ENCODE measurements at places on chromosomes 7 and 10.

GRCh38 chr10:26367771-26368170 lies 70.4 kb upstream of the APBB1IP start:
- DNase-seq, result no peak

DNA sequence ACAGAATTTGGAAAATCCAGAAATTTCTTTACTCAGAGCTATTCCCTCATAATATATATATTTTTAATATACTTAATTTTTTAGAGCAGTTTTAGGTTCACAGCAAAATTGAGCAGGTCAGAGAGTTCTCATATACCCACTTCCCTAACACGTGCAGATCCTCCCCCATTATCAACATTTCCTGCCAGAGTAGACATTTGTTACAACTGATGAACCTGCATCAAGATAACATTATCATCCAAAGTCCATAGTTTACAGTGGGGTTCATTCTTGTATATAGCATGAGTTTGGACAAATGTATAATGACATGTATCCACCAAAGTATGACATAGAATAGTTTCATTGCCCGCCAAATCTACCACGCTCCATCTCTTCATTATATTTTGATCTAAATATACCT lies 170.0 kb downstream of the PTEN start:
- no peak for DNase-seq

DNA sequence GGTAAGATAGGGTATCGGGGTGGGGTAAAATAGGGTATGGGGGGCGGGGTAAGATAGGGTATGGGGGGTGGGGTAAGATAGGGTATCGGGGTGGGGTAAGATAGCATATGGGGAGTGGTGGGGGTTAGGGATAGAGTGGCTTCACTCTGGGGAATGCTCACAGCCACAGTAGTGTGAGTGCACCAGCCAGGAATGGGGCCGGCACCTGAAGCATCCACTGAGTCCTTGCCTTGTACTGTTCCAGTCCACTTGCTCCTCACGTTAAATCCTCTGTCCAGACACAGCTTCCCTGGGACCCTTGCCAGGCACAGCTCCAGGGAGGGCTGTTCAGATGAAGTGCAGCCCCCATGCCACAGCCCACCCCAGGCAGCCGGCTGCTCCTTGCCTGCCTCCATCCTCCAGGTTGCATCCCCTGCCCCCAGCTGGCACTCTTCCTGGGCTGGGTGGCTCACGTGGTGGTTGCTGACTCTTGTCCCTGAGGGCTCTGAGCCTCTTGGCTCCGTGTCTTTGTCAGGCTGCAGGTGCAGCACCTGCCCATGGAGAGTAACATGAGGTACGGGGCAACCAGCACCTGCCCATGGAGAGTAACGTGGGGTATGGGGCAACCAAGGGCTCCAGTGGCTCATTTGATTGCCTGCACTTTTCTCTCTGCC lies 268.4 kb downstream of the TCERG1L start:
- no peak for DNase-seq

DNA sequence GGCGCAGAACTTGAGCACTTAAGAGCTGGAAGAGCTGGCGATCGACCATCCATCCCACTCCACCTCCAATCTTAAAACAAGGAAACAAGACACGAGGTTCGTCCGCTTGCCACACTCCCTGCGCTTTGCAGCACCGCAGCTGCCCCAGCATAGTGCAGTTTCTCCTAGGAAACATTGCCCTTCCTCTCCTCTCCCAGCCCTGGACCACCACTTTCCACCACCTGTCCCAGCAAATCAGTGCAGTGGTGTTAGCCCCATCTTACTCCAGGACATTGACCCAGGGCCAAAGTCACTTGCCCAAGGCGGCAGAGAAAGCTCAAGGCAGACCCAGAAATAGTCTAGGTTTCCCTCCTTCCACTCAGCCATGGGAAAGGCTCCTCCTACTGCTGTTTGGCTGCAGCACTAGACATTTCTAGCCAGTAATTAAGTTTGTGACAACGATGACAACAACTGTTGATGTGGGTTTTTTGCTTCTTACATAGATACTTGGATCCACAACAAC lies 1.5 kb upstream of the PARD3 start:
- no peak for DNase-seq

DNA sequence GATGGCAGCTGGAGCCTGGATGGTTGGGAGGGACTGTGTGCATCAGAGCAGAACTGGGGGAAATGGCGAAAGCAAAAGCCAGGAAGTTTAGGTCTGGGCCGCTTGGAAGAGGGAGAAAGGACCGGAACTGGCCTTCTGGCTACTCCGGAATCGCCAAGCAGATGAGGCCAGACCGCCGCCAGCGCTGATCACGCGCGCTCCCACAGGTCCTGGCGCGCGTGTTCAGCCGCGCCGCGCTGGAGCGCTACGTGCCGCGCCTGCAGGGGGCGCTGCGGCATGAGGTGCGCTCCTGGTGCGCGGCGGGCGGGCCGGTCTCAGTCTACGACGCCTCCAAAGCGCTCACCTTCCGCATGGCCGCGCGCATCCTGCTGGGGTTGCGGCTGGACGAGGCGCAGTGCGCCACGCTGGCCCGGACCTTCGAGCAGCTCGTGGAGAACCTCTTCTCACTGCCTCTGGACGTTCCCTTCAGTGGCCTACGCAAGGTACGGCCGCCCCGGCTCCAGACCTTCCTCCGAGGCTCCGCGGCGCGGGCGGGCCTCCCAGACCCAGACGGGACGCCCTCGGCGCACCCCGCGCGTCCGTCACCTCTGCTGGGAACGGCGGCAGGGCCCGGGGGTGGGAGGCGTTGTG lies 2.0 kb downstream of the CYP26C1 start:
- DNase-seq, result no peak

DNA sequence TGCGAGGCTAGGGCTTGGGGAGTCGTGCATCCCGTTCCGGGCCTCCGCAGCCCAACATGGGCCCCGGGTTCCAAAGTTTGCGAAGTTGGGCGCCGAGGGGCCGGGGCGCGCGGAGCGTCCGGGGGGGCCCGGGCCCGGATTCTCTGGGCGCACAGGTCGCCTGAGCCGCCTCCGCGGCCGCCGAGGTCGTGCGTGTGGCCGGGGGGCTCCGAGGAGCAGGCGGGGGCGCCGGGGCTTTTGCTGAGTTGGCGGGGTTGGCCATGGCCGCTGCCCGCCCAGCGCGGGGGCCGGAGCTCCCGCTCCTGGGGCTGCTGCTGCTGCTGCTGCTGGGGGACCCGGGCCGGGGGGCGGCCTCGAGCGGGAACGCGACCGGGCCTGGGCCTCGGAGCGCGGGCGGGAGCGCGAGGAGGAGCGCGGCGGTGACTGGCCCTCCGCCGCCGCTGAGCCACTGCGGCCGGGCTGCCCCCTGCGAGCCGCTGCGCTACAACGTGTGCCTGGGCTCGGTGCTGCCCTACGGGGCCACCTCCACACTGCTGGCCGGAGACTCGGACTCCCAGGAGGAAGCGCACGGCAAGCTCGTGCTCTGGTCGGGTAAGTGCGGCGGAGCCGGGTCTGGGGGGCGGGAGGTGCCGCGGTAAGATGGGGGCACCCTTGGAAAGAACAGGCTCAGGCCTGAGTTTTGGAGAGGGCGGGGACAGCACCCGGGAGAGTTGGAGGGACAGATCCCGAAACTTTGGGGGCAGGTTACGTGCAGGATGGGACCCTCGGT lies 643 bp downstream of the SMO start:
- no peak for DNase-seq

DNA sequence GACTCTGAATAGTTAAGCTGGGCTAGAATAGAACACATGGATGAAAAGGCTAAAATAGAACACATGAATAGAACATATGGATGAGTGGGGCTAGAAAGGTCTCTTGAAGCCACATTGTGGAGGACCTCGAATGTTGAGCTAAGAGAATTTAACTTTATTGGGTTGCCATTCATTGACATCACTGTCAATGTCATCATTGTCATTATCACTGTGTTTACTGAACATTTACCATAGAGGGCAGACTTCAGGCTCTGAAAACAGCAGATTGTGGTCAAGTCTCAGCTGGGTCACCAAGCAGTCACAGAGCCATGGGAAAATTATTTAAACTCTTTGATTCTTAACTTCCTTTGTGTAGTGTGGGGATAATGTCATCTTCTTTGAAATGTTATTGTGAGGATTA lies 80.4 kb downstream of the WDFY4 start:
- no peak for DNase-seq

- DNase-seq, result no peak
Observed at GRCh38 chr7:90176195-90176594, 21.9 kb downstream of the STEAP1 start.

Data from stimulated activated CD8-positive, alpha-beta memory T cell treated with anti-CD3 and anti-CD28 coated beads, Interleukin-4, amount 100 ng/mL, for 1 hour (primary cell).